Globus pallidus (tissue), 1 donor: ENCODE measurements at places on chromosomes 7 and 10.

DNA sequence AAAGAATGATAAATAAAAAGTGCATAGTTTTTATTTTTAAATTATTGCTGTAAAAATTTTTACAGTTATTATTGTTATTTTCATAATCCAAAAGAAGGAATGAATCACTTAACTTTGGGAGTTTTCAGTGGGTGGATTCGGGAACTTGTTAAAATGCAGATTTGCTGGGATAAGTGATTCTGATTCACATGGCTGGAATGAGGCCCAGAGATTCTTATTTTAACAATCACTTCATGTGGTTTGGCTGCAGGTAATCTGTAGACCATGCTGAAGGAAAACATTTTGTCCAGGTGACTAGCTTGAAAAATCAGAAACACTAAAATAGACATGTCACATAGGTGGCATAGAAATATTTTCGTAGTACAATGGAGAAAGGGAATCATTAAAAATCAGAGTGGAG lies 13.9 kb downstream of the CROT start:
- DNase-seq = no peak

DNA sequence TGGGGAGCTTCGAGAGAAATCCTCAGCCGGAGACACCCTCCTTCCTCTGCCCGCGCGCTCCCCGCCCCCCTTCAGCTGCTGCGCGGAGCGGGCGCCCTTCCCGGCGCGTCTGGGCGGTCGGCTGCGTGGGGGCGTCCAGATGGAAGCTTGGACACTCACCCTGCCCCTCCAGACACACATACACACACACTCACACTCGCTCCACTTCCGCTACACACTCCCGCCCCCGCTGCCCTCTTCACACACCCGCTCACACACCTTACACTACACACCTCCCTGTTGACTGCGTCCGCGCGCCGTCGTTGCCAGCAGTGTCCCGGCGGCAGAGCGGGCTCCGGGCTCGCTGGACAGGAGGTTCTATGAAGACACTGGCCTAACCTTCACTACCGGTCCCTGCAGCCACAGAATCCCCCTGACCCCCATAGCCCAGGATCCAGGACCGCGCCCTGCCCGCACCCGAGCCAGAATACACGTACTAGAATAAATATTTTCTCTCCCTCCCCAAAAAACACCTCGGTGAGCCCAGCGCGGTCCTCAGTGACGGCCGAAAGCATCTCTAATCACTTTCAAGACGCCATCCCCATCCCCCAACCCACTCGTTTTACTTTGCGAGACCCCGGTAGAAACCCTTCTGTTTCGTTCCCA lies 1.1 kb upstream of the EGR2 start:
- DNase-seq = peak; percentile 63

DNA sequence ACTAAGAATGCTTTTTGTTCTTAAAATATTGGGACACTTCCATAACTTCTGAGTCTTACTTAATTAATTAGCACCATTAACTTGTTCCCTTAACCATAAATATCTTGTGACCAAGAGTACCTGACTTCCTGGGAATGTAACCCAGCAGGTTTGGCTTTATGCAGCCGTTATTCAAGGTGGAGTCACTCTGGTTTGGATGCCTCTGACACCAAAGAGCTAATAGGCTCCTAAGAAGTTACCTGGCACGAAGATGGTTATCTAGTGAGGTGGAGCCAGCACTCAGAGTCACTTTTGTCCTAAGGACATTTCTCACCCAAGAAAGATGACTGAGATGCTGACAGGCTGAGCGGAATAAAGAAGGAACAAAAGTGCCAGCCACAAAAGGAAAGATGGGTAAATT lies 172.3 kb downstream of the C1GALT1 start:
- DNase-seq = no peak

DNA sequence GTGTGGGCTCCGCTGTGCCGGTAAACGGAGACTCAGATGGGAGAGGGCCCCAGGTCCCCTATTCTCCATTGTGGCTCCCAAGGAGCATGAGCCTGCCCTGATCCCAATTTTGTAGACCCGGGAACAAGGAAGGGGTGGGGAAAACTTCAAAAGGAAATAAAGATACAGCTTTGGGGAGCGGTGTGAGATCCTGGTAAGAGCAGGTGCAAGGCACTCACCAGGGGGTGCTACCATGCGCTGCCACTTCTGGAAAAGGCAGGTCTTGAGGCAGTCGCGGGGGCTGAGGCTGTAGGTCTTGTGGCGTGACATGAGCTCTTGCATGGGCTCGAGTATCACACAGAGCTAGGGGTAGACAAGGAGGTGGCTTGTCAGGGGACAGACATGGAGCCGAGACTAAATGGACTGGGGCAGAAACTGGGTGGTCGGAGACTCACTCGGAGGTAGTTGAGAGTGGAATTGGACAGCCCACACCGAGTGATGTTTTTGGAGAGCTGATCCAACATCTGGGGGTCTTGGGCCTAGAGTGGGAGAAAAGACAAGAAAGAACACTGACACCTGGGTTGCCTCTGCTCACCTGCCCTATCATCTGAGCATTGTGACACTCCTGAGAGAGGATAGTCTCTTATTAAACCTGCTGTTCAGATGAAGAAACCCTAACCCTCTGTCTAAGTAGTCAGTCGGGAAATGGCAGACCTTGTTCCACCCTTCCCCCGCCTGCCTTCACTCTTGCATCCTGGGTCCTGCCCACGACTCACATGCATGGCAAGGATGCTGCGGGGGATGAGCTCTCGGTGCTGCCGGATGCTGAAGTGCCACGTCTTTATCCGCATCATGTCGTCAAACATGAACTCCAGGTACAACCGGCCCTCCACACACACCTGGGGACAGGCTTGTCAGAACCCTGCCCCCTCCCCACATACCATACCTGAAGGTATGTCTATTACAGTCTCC lies 10.7 kb downstream of the LDB1 start:
- no peak for DNase-seq

GRCh38 chr10:117549100-117549585 lies 6.6 kb downstream of the EMX2 start:
- no peak for DNase-seq

GRCh38 chr10:103663236-103663635 lies 169.7 kb downstream of the NEURL1 start:
- no peak for DNase-seq
